ENCODE measurements at places on chromosomes 11 and 22.

GRCh38 chr11:65376138-65376713 is 6.2 kb downstream of the SLC25A45 start:
- DNase-seq, result no peak

- DNase-seq, result no peak
Measured at GRCh38 chr11:60592601-60593000, 77.4 kb downstream of the MS4A13 start.

GRCh38 chr22:44360668-44361381 is 48.1 kb upstream of the SHISAL1 start:
- no peak for DNase-seq

GRCh38 chr11:134224710-134225664 is 516 bp downstream of the VPS26B start:
- DNase-seq, result no peak

- no peak for DNase-seq
Measured at GRCh38 chr11:14544611-14545010, 24.4 kb upstream of the PSMA1 start.

DNA sequence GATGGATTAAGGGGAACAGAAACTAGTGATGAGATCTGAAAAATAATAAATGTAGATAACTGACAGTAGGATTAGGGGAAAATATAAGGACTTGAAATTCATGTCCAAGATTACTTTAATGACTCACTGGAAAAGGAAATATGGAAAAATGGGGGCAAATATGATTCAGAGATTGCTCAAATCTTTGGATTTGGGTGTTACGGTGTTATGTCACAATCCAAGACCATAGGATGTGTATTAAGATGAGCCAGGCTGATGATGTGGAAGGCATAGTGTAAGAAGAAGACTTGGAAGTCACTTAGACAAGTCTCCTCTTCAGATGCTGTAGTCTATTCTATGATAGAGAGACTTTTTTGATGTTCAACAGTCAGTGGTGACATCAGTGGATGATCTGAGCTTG is 323.7 kb downstream of the LUZP2 start:
- DNase-seq, result no peak

DNA sequence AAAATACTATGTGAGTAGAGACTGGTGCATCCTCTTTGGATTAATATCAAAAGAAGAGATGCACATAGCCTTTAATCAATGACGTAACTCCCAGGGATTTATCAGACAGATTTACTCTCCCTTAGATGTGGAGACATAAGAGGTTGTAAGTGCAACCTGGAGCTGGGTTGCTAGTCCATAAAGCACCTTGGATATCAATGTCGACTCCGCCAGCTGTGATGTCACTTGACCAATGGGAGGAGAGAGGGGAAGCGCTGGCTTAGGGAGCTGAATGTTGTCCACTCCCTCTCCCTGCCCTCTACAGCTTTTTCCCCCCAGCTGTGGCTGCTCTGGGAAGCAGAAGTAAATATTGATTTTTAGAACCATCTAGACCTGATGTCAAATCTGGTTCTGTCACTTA is 28.9 kb upstream of the TMEM86A start:
- no peak for DNase-seq

DNA sequence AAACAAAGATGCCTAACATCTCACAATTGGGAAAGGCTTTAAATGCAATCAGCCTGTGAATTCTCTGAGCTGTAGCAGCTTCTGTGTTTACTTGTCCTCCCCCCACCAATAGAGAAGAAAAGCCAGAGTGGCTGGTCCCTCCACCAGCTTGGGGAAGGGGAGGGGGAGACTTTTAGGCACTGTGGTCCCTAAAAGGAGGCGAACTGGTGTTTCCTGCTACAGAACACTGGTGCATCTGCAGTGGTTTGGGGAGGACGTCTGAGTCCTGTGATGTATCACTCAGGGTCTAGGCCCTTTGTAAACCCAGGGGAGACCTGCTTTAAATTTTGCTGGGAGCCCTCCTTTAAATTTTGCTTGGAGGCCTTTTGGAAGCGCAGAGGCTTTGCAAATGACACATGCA is 16.9 kb downstream of the TNRC6B start:
- DNase-seq, result no peak

DNA sequence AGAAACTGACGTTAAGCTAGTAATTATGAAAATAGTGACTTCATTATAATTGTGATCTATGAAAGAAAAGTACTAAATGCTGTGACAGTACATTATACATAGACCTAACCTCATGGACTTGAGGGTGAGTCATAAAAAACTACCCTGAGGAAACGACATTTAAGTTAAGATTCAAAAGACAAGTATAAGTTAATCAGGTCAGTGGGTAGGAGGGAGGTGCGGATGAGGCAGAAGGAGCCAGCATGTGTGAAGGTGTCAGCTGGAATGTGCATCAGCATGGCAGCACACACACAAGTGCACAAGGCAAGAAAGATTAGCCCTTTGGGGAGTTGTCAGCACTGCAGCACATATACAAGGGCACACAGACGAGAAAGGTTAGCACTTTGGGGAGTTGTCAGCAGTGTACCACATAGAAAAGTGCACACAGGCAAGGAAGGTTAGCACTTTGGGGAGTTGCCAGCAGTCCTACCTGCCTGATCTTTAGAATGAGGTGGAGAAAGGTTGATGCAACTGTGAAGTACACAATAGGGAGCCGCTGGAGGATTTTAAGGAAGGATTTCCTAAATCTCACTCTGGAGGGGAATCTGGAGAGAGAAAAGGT is 31.6 kb upstream of the CAVIN3 start:
- no peak for DNase-seq

DNA sequence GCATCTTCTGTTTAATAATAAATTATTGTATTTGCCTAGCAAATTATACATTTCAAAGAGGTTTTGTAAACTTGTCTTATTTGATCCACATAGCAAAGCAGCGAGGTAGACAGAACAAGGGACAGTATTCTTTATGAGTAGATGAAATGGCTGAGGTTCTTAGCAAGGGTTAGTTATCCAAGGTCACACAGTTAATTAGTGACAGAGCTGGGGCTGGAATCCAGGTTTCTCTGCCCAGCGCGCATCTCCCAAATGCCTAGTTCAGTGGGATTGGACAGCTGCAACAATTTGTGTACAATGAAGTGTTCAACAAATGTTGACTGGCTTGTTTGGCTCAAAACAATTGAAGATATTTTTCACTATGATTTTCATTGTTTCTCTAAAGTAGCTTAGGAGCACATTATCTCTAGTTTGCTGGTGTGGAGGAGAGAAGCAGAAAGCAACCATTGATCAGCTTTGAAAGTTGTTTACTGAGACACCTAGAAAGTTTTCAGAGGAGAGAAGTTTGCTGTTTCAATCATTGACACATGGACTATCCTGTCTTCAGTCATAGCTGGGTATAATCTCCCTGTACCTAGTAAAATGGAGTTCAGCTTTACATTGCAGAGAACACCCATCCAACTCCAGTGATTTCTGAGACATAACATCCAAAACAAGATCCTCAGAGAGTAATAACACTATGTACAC is 270.6 kb downstream of the FAT3 start:
- DNase-seq, result no peak

GRCh38 chr11:87926250-87926970 is 248.8 kb downstream of the RAB38 start:
- DNase-seq, result no peak

DNA sequence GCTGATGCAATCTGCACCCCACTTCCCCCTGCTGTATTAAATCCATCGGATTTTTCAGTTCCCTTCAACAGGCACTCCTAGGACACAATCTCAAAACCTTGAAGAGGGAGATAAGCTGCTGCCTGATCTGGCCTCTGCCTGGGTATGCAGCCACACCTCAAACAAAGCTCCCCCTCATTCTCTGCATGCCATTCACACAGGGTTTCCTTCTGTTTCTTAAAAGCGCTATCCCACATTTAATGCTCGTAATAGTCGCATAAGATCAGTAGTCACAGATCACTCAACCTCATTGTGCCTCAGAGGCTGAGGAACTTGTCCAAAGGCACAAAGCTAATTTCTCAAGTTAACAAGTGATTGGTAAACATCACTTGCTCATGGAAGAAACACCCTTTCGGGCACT is 34.0 kb downstream of the UQCR10 start:
- DNase-seq, result no peak

DNA sequence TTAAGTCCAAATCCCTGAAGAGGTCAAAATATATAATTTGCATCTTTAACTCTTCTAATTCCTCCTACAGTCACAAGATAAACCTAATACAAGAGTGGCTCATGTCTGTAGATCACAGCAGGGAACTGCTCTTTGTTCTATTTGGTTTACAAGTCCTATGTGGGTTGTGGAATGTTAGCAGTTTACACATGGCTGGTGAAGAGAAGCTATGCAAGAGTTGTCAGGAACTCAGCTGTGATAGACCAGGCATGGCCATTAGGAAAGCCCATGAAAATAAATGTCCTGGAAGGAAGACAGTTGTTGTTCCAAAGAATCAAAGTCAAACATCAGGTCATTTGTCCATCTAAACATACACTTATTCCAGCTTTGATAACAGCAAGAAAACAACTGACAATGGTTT is 312.4 kb upstream of the PITPNB start:
- DNase-seq, result peak; percentile 72

GRCh38 chr11:108916935-108917334 is 252.1 kb downstream of the DDX10 start:
- DNase-seq, result no peak

DNA sequence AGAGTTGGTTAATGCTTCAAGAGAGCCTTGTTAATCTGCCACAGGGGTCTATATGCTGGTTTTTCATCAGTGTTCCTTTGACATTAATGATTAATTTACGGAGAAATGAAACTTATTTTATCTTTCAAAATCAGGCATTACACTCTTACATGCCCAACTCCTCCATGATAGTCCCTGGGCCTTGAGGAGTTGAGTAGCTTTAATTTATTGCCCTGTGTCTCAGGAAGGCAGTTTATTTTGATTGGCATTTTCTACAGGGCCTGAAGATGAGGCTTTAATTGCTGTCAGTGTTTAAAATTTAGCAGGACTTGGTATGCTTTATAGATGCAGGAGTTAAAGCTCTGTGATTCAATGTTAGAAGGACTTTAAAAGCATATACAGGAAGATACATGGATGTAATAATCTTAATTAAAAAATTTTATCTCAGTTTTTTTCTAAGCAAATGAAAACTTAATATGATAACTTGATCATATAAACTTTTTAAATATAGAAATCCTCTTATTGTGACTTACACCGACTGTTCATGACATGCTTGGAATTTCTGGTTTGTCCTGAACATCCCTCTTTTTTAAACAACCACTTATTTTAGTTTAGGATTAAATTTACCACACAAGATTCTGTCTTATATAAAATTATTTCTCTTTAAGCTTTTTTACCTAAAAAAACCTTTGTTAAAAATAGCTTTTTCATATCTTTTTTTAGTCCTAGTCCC is 12.2 kb downstream of the GLYAT start:
- DNase-seq, result no peak

GRCh38 chr11:114719562-114719961 is 41.2 kb downstream of the NXPE2 start:
- no peak for DNase-seq

- peak; percentile 58 for DNase-seq
Measured at GRCh38 chr11:33735271-33736147, 714 bp downstream of the CD59 start.

DNA sequence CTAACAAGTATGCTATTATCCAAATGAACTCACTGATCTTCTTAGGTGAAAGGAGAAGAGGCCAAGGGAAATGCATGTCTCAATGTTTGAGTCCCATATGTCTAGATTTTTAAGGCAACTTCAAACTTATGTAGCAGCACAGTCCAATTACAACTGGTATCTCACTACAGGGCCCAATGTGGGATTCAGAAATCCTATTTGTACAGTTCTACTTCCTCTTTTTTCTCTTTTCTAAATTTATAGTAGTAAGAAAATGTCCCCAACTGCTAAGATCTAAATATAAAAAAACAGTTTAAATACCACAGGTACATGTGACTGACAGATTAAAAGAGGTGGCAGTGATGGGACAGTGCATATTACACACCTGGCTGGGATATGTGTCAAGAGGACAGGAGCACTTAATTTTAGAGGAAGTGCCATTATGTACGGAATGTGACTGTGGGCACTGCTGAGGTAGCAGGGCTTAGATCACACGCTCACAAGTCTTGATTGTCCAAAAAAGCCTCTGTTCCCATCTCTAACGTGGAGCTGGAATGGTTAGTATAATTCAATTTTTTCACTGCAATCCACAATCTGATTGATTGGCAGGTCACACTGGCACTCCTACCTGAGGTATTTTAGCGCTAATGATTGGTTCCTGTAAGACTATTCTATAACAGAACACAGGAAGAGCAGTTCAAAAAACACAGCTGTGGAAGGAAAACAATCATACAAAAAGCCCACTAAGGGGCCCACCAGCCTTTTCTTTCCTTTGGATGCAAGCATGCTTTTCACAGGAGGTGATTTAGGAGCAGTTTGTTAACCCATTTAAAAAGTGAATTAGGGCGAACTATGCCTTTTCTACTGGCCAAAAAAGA is 34.6 kb downstream of the APOL5 start:
- DNase-seq, result no peak

DNA sequence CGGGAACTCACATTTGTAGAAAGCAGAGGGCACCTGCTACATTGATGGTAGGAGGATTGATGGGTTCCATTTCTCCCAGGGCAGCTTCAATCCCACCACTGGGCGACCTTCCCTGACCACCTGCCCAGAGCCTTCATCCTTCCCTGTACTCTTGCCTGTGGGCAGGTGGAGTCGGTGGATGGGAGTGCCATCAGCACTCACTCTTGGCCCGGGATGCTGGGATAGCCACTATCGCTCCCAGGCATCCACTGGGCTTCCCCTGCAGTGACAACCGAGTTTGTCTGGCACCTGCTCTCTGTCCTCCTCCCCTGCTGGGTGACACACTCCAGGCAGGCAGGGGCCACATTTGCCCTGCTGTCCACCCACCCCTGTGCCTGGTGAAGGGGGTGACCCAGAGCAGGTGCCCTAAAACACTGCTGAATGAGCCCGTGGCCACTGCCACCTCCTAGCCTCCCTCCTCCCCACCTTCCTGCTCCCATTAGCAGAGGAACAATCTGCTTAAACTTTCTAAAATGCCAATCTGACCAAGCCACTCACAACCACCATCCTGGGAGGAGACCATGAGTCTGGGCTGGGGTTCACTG is 604.7 kb downstream of the TBC1D22A start:
- DNase-seq, result no peak

- DNase-seq, result no peak
Measured at GRCh38 chr11:112339566-112339965, 78.9 kb upstream of the PLET1 start.

DNA sequence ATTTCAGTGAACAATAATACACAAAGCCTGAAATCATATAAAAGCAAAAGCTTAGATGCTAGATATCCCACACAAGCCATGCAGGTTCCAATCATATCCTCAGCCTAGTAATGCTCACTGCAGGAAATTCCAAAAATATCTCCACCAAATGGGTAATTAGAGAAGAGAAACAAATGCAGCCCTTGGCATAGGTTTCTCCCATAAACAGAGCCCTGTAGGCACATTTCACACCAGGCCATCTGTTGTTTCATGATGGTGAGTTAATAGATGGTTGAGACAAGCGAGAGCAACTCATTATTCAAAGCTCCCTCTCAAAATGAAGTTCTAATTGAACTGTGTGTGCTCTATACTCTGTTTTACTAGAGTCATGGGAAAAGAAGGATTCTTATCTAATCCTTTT is 154.6 kb upstream of the TRPC6 start:
- DNase-seq, result no peak

Data from kidney glomerular epithelial cell (primary cell).